ENCODE measurements at places on chromosomes 7 and 10. TPM values are rescaled to one million over a fixed set of nuclear protein-coding genes. Genes with fewer than 3 reads are reported as not detected.

- DNase-seq: no peak
Measured at GRCh38 chr7:133602291-133602690, 349.4 kb downstream of the EXOC4 start.

- no peak for DNase-seq
Measured at GRCh38 chr7:111038185-111038584, 52.7 kb upstream of the LRRN3 start.

GRCh38 chr10:74365109-74365508 is 214.1 kb downstream of the ADK start:
- DNase-seq: no peak

GRCh38 chr10:129949891-129950291 is 14.2 kb downstream of the EBF3 start:
- no peak for DNase-seq

CROT gene
- total RNA-seq: 18.1 TPM

Measured in progenitor cell of endocrine pancreas (in vitro differentiated cells).